ENCODE measurements at places on chromosomes 2 and 18.

GRCh38 chr2:64143169-64144056 is 807 bp downstream of the PELI1 start:
- no peak for DNase-seq

DNA sequence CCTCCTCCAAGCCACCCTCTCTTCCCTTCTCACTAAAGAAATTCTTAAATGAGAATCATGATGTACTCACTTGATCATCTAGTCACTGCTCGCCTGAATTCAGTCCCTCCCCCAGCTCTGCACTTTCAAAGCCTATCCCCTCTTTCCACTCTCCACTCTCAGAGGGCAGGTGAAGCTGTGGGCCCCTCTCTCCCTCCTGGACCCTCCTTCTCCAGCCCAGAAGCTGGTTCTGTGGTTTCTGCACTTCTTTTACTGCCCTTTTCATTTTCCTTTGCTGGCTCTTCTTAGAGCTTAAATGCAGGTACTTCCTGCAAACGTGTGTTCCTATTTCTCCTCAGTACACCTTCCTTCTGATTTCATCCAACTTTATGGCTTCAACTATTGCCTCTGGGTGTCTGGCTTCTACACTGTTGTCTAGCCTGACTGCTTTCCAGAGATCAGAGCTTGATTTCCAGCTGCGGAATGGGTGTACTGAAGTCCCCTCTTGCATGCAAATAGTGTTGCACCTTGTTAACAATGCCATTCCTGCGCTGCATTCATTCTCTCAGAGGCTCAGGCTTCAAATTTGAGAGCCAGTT is 15.3 kb upstream of the TXNDC2 start:
- no peak for DNase-seq

GRCh38 chr18:79965119-79965902 is 868 bp downstream of the HSBP1L1 start:
- no peak for DNase-seq

DNA sequence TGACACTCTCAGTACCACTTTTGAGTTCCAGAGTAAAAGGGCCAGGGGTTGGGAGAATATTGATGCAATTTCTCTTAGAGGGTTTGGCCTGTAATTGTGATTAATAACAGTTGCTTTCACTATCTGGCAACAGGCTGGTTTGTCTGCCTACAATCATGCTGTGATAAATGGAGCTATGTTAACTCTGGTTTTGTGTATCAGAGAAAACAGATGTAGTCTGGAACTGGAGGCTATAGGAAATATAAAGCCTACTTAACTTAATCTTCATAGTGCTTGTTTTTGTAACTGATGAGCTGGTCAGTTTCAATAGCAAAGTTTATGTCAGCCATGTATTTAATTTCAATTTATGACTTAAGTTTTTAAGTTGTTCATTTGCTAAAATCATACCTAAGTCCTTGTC is 138.0 kb downstream of the AGPS start:
- DNase-seq: no peak

GRCh38 chr2:62471404-62471803 is 34.6 kb downstream of the TMEM17 start:
- DNase-seq: no peak

- DNase-seq: no peak
Observed at GRCh38 chr2:59737299-59737698, 816.2 kb downstream of the BCL11A start.

DNA sequence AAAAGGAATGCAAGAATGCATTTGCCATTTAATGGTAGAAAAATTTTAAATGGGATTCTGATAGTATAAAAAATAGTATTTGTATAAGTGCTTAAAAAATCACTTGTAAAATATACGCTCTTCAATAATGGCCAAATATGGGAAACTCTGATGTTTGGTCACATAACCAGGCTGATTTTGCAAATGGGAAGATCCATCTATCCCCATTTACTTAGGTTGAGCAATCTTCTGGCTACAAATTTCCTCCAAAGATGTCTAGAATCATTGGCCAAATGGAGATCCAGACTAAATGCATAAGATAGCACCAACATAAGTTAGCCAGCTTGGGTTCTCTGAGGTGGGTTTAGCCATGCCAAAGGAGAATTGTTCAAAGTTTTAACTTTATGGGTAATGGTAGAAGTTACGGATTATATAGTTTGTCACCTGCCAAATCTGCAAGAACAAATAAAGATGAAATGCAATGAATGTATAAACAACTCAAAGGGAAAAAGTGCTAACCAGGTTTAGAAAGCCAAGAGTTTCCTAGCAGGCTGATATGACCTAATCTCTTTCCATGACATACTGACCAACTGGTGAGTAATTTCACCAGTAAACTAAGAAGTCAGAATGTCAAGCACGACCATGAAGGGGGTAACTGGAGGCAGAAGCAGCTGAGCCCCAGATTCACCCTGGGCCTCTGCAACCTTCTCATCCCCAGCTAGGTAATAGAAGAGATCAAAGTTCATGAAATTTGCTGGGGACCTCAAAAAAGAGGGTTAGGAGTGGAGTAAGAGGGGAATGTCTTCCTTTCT is 10.0 kb downstream of the RHOB start:
- DNase-seq: no peak

- no peak for DNase-seq
Observed at GRCh38 chr2:222973733-222974132, 78.3 kb upstream of the KCNE4 start.

GRCh38 chr2:239017491-239018098 is 169.7 kb downstream of the TWIST2 start:
- DNase-seq: no peak

GRCh38 chr2:152609154-152609553 is 108.1 kb downstream of the PRPF40A start:
- DNase-seq: no peak

DNA sequence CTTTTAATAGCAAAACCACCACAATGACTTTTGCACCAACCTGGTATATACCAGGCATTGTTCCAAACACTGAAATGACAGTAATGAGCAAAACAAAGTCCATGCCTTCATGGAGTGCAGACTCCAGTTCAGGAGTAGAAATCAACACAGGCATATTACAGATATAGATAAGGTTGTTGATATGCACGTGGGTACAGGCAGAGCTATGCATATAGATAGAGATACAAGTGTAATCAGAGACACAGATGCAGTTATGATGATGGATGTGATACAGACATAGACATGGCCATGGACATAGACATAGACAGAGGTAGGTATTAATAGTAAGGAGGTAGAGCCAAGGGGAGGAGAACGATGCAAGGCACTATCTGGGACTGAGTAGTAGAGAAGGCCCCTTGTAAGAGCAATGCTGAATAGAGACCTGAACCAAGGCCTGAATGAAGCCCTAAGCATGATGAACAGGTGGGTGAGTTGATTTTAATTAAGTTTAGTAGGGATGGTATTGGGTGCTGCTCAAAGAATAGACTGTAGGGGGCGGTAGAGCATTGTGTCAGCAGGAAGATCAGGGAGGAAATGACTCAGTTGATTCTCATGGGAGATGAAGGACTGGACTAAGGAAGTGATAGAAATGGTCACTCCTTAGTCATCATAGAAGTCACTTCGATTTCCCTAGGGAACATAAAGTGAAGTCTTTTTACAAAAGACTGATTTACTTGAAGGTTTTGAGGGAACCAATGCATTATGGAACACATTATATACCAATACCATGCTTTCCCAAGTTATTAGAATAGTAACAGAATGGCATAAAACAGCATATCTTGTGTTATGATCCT is 39.4 kb downstream of the CMPK2 start:
- no peak for DNase-seq

DNA sequence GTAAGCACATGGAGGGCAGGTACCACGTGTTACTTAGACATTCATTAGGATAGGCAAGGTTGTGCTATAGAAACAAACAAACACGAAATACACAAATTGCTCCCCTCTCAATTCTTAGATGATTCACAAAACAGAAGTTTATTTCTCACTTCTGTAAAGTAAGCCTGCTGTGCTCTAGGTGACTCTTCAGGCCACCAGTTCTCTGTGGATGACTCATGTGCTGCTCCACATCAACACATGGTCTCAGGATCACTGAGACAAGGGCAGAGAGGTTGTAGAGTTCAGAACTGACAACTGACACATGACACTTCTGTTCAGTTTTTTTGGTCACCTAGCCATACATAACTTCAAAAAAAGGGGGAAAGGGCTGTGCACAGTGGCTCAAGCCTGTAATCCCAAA is 70.6 kb downstream of the DAW1 start:
- no peak for DNase-seq

GRCh38 chr18:49655266-49656072 is 93.6 kb downstream of the LIPG start:
- DNase-seq: no peak

Data from cortex of kidney (tissue), 1 donor.